ENCODE measurements at places on chromosomes 16 and 17. TPM values are rescaled to one million over a fixed set of nuclear protein-coding genes. Genes with fewer than 3 reads are reported as not detected.

Gene PRDM7
- total RNA-seq: not detected

- DNase-seq: no peak
Measured at GRCh38 chr16:11700264-11701029, 32.2 kb downstream of the SNN start.

- DNase-seq: no peak
Measured at GRCh38 chr17:9336817-9337216, 238.8 kb downstream of the STX8 start.

DNA sequence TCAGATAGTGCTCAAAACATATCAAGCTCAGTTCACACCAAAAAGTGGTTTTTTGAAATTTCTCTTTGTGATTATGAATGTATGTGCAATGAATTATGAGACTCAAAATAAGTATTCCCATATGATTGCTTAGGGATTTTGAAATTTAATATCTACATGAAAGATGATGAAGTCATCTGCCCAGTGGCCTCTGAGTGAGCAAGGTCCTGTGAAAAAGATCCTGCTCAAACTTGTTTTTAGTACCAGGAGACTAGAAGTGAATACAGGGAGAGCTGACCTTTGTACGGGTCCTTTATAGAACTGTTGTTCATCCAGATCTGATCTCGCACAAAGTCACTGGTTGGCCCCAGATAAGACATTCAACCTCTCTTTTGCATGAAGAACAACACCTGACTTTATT, 151.9 kb upstream of the MAF start:
- DNase-seq: no peak

Measured in MG63 (cell line).